Smooth muscle cell of the pulmonary artery (primary cell): ENCODE measurements at places on chromosomes 5 and 9. TPM values are rescaled to one million over a fixed set of nuclear protein-coding genes. Genes with fewer than 3 reads are reported as not detected.

CCNJL gene
- 0.52 and 1.4 TPM in 2 replicates for total RNA-seq

PCSK1 gene
- 0.30 and 17.2 TPM in 2 replicates for total RNA-seq

N4BP3 gene
- 0.13 and 0.20 TPM in 2 replicates for total RNA-seq

ADAMTS6 gene
- 85.0 and 90.7 TPM in 2 replicates for total RNA-seq

SHISAL2B gene
- not detected in 2 replicates for total RNA-seq

CATSPER3 gene
- total RNA-seq = 0.10 and 0.13 TPM in 2 replicates

CMYA5 gene
- total RNA-seq = 0.52 and 0.69 TPM in 2 replicates

ARHGEF39 gene
- 0.26 and 0.83 TPM in 2 replicates for total RNA-seq

RMI1 gene
- 6.1 and 8.4 TPM in 2 replicates for total RNA-seq

LTC4S gene
- 2.3 and 5.2 TPM in 2 replicates for total RNA-seq

EGFLAM gene
- 2.9 and 13.8 TPM in 2 replicates for total RNA-seq

PBX3 gene
- 19.7 and 34.5 TPM in 2 replicates for total RNA-seq

ADRB2 gene
- total RNA-seq = 0.59 and 1.2 TPM in 2 replicates

FAM200C gene
- total RNA-seq = 4.5 and 7.2 TPM in 2 replicates

SLC4A9 gene
- 0.07 TPM in 1 of 2 replicates, not detected in the other for total RNA-seq

GRIA1 gene
- total RNA-seq = 0.23 and 2.4 TPM in 2 replicates

BAG1 gene
- 15.5 and 22.3 TPM in 2 replicates for total RNA-seq

MYMK gene
- not detected in 2 replicates for total RNA-seq

FGF1 gene
- 4.1 and 10.4 TPM in 2 replicates for total RNA-seq

CA9 gene
- total RNA-seq = 10.0 and 181 TPM in 2 replicates

FOXD4L5 gene
- total RNA-seq = 0.03 and 0.07 TPM in 2 replicates

WHRN gene
- total RNA-seq = 1.6 and 3.0 TPM in 2 replicates

NIPAL4 gene
- total RNA-seq = 0.07 TPM in 2 replicates

FAXDC2 gene
- 4.3 and 7.4 TPM in 2 replicates for total RNA-seq

FAM151B gene
- total RNA-seq = 6.1 and 7.4 TPM in 2 replicates

UCK1 gene
- 17.1 and 17.8 TPM in 2 replicates for total RNA-seq

BARHL1 gene
- not detected in 2 replicates for total RNA-seq

PCDHGB5 gene
- 34.3 and 47.0 TPM in 2 replicates for total RNA-seq

PRDM9 gene
- total RNA-seq = not detected in 2 replicates

TUSC1 gene
- 9.4 and 10.0 TPM in 2 replicates for total RNA-seq

NCS1 gene
- total RNA-seq = 45.8 and 91.2 TPM in 2 replicates

C9 gene
- not detected in 2 replicates for total RNA-seq

GCNT1 gene
- total RNA-seq = 32.3 and 73.3 TPM in 2 replicates

ORM2 gene
- not detected in 2 replicates for total RNA-seq

MCTP1 gene
- 1.3 and 11.0 TPM in 2 replicates for total RNA-seq

SPINK6 gene
- total RNA-seq = not detected in 2 replicates

CTSV gene
- 0.17 and 0.26 TPM in 2 replicates for total RNA-seq

CEP78 gene
- 9.8 and 10.7 TPM in 2 replicates for total RNA-seq

CCDC171 gene
- total RNA-seq = 2.2 and 2.4 TPM in 2 replicates

OMD gene
- total RNA-seq = 1.2 and 2.2 TPM in 2 replicates

HSPA5 gene
- 433 and 445 TPM in 2 replicates for total RNA-seq
